ENCODE measurements at places on chromosomes 7 and 10. TPM values are rescaled to one million over a fixed set of nuclear protein-coding genes. Genes with fewer than 3 reads are reported as not detected.

- no peak for DNase-seq
Observed at GRCh38 chr7:121041516-121042148, 53.1 kb downstream of the CPED1 start.

Gene C10orf90
- 0.21 TPM for total RNA-seq

- DNase-seq: no peak
Observed at GRCh38 chr10:110462166-110463095, 35.3 kb upstream of the DUSP5 start.

- no peak for DNase-seq
Observed at GRCh38 chr7:40833191-40833887, 698.5 kb downstream of the SUGCT start.

- DNase-seq: no peak
Observed at GRCh38 chr10:12479437-12479844, 130.1 kb downstream of the CAMK1D start.

Gene HOXA6
- 15.6 TPM for total RNA-seq

- no peak for DNase-seq
Observed at GRCh38 chr10:63412304-63412703, 53.5 kb downstream of the JMJD1C start.

Gene FBXW4
- 45.1 TPM for total RNA-seq

Data from uterus (tissue), 4 donors.